ENCODE measurements at places on chromosomes 7 and 10.

DNA sequence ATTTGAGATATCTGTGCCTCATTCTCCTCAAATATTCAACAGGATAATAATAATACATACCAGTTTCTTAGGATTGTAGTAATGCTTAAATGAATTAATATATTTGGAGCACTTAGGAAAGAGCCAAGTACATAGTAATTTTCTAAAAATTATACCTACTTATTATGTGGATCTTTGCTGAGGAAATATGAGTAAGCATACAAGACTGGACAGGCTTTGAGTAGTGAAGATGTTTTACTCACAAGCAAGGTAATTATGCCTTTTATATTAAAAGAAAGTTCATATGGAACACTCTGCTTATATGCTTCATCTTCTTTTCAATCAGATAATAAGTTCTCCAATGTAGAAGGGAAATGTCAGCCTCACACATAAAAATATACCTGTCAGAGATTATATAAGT, 337.5 kb upstream of the KAT6B start:
- DNase-seq, result no peak

DNA sequence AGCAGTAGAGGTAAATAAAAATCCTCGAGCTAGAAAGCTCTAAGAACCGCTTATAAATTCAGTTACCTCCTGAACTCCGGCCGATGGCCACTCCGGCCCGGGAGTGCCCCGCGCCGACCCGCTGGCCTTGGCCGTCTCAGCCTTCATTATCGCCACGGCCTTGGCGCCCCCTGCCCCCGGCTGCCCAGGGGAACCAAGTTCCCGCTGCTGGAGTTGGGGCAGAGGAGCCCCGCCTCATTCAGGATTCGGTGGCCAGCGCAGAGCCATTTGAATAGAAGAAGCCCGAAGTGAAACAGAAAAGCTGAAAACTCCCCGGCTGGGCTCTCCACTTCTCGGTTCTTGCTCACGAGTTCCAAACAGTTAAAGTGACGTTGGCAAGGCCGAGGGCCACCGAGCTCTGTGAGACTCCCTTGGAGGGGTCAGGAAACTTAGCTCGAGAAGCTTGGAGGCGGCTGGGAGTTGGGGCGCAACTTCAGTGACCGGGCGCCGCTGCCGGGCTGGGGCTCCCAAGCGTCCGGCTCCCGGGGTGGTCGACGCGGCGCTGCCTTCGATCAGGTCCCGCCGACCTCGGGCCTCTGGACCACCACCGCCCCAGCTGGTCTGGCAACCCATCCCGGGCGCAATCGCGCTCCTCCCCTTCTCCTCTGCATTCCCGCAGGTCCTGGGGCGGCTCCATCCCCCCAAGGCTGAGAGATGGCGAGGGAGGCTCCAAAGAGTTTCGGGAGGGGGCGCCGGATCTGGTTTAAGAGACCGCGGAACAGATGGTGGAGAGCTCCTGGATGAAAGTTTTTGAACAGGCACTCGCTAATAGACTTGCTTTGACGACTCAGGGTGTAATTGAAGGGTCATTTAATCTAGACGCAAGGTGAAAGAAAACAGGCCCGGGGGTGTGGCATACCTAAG, 5.8 kb upstream of the FEZF1 start:
- DNase-seq, result no peak

GRCh38 chr7:37352251-37352880, 96.3 kb downstream of the ELMO1 start:
- no peak for DNase-seq

- no peak for DNase-seq
Measured at GRCh38 chr7:29281782-29282541, 87.4 kb downstream of the CHN2 start.

GRCh38 chr7:49346195-49346899, 422.0 kb downstream of the CDC14C start:
- no peak for DNase-seq

GRCh38 chr7:158322616-158323530, 264.8 kb downstream of the PTPRN2 start:
- no peak for DNase-seq

Measured in CD8-positive, alpha-beta memory T cell (primary cell).